Activated T-helper 1 cell treated with anti-CD3 and anti-CD28 coated beads, Interleukin-2, amount 50 U/mL, for 16 hours (primary cell): ENCODE measurements at places on chromosomes 16 and 17.

- no peak for DNase-seq
Observed at GRCh38 chr16:79601092-79601930, 774 bp upstream of the MAF start.

DNA sequence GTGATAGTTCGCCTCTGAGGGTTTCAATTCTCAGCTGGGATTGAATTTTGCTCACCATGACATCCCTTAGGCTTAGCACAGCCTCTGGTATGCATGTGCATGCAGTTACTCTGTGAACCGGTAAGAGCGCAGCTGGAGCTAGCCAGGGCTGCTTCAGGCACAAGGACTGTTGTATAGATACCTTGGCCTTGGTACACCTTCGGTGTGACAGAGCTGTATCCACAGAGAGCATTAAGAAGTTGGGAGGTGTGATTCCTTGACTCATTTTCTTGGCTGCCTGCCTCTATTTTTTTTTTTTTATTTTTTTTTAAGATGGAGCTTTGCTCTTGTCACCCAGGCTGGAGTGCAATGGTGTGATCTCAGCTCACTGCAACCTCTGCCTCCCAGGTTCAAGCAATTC, 2.2 kb upstream of the NUTF2 start:
- DNase-seq: no peak

GRCh38 chr16:67150047-67150832, 558 bp downstream of the B3GNT9 start:
- DNase-seq: no peak

GRCh38 chr16:25796239-25796638, 104.5 kb downstream of the HS3ST4 start:
- no peak for DNase-seq

GRCh38 chr16:7990626-7991260, 599.6 kb downstream of the TMEM114 start:
- DNase-seq: no peak
